ENCODE measurements at places on chromosomes 3 and 15. TPM values are rescaled to one million over a fixed set of nuclear protein-coding genes. Genes with fewer than 3 reads are reported as not detected.

DCLK3 gene
- not detected for total RNA-seq

DNA sequence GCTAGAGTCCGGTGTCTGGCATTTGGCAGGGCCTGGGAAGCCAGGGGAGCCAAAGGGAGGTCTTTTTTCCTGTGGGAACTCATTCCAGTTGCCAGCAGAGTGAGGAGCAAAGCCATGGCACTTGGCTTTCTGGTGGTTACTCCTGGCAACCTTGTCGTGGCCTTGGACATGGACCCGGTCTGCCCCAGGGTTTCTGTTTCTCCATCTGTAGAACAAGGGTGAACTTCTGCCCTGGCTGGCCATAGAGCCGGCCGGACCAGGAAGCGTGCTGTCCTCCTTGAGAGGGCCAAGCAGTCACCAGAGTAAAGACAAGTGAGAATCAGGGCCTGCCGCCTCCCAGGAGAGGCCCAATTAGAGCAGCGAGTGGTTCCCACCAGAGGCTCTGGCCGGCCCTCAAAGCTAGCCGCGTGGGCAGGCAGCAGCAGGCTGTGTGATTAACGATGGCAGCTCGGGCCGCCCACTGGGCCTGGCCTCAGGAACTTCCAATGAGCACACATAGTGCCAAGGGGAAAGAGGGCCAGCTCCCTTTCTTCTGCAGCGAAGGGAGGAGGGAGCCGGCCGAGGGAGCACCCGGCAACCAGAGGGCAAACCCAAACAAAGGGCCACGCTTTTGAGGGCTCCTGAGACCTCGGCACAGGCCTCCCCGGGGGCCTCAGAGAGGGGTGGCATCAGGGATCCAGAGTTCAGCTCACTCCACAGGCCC lies 29.1 kb upstream of the ELP6 start:
- no peak for DNase-seq

GRCh38 chr3:132804498-132804897 lies 82.3 kb upstream of the NPHP3 start:
- no peak for DNase-seq

GRCh38 chr3:39752019-39752637 lies 57.3 kb upstream of the MYRIP start:
- DNase-seq = peak; percentile 5

ENTPD3 gene
- 0.28 TPM for total RNA-seq

- DNase-seq = no peak
Observed at GRCh38 chr3:9841015-9841414, 2.8 kb downstream of the RPUSD3 start.

GRCh38 chr3:76131396-76132153 lies 346.2 kb upstream of the ZNF717 start:
- peak; percentile 18 for DNase-seq

TGM4 gene
- 2.5 TPM for total RNA-seq

APOD gene
- 0.83 TPM for total RNA-seq

GRCh38 chr15:100261302-100262240 lies 80.2 kb downstream of the ADAMTS17 start:
- DNase-seq = no peak

COL8A1 gene
- 112 TPM for total RNA-seq

- no peak for DNase-seq
Observed at GRCh38 chr3:8307545-8308110, 194.0 kb upstream of the LMCD1 start.

GRCh38 chr3:90091549-90091948 lies 984.1 kb downstream of the EPHA3 start:
- peak; percentile 54 for DNase-seq

DNA sequence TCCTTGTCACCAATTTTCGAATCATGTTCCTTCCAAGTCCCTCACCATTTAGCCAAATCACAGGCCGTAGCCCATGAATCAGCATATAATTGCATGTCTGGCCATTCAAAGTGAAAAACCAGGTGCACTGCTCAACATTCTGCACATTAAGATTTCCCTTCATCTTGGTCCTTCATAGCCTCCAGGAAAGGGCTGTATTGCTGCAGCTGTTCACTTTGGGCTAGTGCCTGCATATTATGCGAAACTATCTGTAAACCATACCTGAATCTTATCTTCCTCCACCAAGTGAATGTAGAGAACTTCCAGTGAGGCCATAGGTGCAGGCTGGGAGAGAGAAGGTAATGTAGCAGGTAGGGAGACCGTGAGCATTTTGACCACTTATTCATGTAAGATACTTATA lies 18.3 kb downstream of the CGGBP1 start:
- no peak for DNase-seq

B4GALT4 gene
- total RNA-seq = 18.3 TPM

GRCh38 chr3:5332270-5332956 lies 144.9 kb downstream of the EDEM1 start:
- DNase-seq = no peak

EFHB gene
- 1.5 TPM for total RNA-seq

- no peak for DNase-seq
Observed at GRCh38 chr3:129539206-129539605, 3.8 kb upstream of the H1-8 start.

DNA sequence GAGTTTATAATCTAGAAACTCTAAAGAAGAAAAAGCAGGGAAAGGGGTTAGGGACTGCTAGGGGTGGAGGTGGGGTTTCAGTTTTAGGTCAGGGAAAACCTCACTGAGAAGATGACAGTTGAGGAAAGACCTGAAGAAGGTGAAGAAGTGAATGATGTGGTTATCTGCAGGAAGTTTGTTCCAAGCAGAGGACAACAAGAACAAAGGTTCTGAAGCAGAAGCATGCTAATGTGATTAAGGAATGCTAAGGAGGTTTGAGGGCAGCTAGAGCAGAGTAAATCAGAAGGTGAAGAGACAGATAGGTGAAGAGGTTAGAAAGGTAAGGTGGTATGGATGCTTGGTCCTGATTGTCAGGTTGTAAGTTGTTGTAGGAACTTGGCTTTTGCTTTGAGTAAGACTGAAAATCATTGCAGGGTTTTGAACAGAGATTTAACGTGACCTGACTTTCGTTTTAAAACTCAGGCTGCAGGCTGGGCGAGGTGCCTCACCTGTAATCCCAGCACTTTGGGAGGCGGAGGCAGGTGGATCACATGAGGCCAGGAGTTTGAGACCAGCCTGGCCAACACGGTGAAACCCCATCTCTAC lies 8.6 kb downstream of the OXSR1 start:
- DNase-seq = no peak

STRC gene
- total RNA-seq = 1.0 TPM

GRCh38 chr15:73931441-73931840 lies 5.2 kb downstream of the LOXL1 start:
- no peak for DNase-seq

SPESP1 gene
- total RNA-seq = 16.8 TPM

GOLGA8N gene
- total RNA-seq = 9.1 TPM

DNA sequence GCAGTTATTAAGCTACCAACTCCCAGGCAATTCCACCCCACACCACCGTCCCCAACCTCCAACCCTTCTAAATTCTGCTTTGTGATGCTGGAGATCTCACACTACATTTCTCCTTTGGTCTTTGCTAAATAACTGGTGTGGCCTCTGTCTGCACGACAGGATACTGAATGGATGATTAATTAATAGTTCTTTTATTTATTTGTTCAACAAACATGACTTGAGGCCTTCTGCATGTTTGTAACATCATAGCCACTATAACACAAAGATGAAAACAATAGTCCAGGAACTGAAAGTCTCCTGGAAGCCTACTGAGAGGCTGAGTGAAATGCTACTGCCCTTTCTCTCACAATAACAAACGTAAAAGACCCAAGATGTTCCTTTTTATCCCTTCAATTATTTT lies 609.5 kb upstream of the UBE2E2 start:
- no peak for DNase-seq

DNA sequence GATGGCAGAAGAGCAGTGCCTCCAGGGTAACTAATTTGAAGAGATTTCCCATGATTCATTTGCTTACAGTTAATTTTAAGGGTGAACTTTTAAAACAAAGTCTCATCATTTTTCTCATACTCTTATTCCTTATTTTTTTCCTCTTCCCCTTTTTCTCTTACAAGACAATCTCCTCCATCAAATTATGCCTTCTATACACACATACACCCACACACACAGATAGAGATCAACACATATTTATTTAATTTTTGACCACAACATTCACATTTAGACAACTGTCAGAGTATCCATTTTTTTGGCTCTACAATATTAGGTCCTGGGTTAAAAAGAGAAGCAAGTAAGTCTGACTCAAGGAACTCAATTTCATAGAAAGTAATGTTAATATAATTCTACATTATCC lies 37.6 kb downstream of the AAGAB start:
- DNase-seq = no peak

DNA sequence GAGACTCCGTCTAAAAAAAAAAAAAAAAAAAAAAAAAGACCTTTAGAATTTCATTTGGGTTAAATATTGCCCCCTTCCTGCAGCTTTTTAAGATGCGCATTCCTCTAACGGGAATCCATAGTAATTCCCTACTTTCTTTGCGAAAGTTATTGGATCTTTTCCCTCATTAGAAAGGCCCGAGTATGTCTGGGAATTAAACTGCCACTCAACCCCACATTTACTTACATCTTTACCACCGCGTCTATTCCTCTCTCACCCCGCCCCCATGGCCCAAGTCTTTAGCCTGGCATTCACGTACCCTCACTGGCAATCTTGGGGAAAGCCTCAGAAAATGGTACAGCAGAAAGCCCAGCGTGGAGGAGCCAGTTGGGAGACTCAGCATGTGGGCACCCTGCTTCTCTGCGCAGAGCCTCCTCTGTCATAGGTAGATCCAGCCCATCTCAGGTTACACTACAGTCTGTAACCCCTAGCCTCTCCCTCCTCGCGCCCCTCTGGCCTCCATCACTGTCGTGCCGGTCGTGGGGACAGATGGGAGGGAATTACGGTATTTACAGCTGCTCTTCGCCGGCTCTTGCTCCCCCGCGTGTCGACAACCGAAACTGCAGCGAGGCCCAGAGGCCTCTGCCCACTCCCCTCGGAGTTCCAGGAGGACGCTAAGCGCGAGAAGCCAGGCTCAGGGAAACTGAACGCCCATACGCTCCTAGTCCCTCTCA lies 6.4 kb upstream of the ANKDD1A start:
- DNase-seq = peak; percentile 37

CHDH gene
- total RNA-seq = 0.49 TPM

DNA sequence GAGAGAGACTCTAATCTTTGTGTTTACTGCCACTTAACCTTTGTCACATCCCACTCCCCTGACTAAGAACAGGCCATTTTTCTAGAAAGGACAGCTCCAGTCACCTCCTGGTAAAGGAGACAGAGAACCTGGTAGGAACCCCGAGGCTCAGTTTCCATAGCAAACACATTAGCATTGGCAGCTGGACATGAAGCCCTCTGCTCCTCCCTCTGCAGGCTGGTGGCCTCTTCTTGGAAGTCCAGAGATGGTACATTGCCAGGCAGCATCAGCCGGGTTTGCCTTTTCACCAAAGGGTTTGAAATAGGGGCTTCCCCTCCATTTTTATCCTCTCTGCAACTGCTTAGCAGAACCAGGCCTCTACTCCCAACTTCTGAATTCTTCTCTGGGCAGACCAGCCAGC lies 213.4 kb upstream of the SEMA6D start:
- DNase-seq = no peak

DNA sequence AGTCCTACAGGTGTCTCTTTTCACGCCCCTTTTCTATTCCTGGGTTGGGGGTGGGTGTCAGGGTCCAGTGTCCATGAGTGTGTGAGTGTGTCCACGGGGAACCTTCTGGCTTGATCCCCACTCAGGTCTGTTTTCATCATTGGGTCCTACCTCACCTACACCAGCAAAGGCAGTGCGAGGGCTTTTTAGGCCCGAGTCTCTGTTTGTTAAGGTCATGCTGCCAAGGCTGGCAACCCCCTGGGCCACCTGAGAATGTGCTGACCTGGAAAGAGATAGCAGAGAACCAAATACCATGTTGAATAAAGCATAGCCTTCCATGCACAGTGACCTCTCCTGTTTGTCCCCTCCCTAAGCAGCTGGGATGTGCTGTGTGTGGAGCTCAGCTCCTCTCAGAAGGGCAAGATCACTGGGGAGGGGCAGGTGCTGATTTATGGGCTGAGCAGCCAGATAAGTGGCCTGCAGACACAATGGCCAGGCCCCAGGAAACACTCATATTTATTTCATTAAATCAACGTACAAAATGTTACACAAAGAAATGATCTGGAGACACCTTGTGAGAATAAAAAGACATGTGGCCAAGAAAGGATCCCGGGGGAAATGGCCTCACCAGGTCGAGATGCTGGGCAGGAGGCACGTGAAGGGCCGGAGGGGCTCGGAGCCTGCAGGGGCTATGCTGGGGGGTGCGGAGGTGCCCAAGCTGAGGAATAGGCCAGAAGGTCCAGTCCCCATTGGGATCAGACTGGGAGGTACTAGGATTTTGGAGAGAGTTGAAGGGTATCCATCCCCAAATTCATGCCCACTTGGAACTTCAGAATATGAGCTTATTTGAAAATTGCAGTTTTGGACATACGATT lies 36.1 kb downstream of the RAB6B start:
- DNase-seq = no peak

DNA sequence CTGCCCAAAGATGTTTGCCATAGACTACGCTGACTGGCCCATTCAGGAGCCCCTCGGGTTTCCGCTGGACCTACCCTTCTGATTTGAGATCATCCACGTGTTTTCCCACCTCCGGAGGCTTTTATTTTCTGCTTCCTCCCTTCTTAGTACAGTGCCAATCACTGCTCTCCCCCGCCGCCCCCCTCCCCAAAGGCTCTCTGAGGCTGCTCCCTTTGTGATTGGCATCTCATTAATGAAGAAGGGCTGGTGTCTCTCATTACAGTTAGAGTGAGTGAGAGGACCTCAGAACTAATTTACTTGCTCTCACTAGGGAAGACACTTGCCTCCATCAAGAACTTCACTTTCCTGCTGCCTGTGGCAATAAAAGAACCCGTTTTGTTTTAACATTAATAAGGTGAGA lies 284.7 kb upstream of the ICE2 start:
- DNase-seq = no peak

COX5A gene
- 339 TPM for total RNA-seq
